ENCODE measurements at places on chromosomes 11 and 22. TPM values are rescaled to one million over a fixed set of nuclear protein-coding genes. Genes with fewer than 3 reads are reported as not detected.

Gene JAML
- 30.3 TPM for total RNA-seq

Gene MS4A12
- total RNA-seq: not detected

Gene NXPE4
- total RNA-seq: not detected

Gene SCGB1A1
- total RNA-seq: not detected

Gene ESAM
- total RNA-seq: 0.64 TPM

Gene MEI1
- total RNA-seq: 81.0 TPM

Gene TENM4
- total RNA-seq: 0.31 TPM

Gene RANGAP1
- total RNA-seq: 172 TPM

Gene RBMXL2
- 0.14 TPM for total RNA-seq

Gene RGL4
- total RNA-seq: 24.8 TPM

Gene DKK3
- 0.61 TPM for total RNA-seq

GRCh38 chr22:22552630-22553029 is 6.4 kb downstream of the PRAME start:
- no peak for DNase-seq

- no peak for DNase-seq
These were observed 19.1 kb downstream of the BARX2 start for GRCh38 chr11:129394709-129395108.

- no peak for DNase-seq
These were observed 304.3 kb upstream of the NCAM1 start for GRCh38 chr11:112656772-112657428.

GRCh38 chr11:65726660-65727059 is 6.1 kb upstream of the RNASEH2C start:
- DNase-seq: no peak

GRCh38 chr22:42920101-42920820 is 63.2 kb upstream of the ARFGAP3 start:
- no peak for DNase-seq

- no peak for DNase-seq
These were observed 17.4 kb downstream of the KCTD21 start for GRCh38 chr11:78170874-78171549.

- DNase-seq: no peak
These were observed 6.8 kb upstream of the TMEM123 start for GRCh38 chr11:102459393-102459792.

DNA sequence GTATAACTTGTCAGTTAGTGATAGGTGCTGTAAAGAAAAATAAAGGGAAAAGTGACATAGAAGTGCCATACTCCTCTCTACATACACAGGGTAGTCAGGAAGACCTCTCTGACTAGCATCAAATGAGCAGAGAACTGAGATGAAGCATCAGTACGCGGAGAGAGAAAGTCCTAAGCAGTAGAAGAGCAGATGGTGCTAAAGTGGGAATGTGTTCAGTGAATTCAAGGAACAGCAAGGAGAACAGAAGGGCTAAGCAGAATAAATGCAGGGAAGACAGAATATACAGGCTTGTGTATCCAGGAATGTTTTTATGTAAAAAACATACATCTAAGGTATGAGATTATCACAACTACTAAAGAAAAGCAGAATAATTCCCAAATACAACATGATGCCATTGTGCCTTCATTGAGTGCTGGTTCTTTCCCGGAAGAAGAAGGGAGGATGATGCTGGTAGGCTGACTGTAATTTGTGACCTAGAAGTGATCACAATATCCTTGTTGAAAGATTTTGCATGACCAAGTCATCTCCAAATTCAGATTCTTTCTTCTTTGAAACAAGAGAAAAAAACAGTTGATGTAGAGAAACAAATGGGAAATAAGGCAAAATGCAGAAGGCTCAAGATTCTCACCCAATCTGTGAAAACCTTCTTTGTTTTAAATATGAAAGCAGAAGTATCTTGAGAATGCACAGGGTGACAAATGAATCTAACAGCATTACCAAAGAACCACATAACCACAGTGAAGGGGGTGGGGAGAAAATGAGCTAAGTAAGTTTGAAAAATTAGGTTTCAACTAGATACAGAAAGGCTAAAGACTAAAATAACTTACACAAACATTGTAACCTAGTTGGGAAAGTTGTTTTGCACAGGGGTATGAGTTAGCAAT is 20.5 kb downstream of the MRE11 start:
- DNase-seq: no peak

GRCh38 chr11:31973172-31973571 is 117.7 kb upstream of the RCN1 start:
- no peak for DNase-seq

- DNase-seq: no peak
These were observed 1.5 kb downstream of the FEZ1 start for GRCh38 chr11:125494561-125494960.

DNA sequence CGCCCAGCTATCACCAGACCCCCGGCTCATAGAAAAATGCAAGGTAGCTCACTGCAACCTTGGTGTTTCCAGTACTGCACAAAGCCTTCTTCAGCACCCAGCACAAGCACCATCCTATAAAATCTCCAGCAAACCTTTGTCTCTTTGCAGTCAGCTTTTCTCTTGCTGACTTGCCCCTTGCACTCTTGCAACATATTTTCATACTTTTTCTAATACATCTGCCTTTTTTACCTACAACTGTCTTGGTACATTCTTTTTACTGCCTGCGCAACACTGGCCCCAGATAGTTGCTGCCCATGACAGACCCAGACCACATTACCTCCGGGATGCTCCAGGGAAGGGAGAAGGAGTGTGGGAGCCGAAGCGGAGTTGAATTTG is 142.4 kb downstream of the MPPED1 start:
- no peak for DNase-seq

GRCh38 chr11:100774859-100775258 is 87.8 kb downstream of the ARHGAP42 start:
- no peak for DNase-seq

DNA sequence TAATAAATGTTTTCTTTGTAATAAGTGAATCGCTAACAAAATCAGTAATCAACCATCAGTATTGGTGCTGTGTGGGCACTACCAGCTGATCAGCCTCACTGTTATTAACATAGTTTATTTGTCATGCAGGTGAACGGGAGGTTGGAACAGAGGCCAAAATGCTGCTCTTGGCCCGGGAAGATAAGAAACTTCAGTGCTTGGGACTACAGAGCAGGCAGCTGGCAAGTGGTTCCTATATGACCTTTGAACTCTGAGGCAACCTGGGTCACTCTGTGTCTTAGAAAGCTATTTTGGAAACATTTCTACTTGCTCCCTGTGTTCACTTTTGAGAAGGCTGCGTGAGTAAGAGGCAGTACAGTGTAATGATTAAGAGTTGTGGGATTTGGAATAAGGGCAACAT is 36.5 kb upstream of the DNAJB13 start:
- no peak for DNase-seq

DNA sequence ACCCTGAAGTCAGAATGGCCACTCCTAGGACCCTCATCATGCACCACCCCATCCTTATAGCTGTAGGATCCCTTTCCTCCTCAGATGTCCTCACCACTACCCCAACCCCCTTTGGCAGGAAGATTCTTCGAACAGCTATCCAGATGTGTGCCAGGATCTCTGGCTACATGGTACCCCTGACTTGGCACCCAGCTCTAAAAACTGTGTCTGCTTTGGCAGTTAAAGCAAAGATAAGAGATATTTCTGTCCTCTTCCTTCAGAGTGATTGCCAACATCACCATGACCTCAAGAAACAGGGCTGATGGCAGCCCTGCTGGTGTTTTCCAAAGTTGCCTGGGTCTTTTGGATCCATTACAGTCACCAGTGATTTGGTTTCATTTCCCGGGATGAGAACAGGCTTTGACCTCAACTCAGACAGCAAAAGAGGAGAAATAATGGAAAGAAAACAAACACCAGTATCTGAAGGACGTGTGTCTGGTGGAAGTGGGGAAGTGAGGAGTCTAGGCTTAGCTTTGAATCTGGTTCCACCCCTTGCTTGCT is 4.3 kb upstream of the NRIP3 start:
- DNase-seq: no peak

- DNase-seq: peak; percentile 95
These were observed 60.4 kb upstream of the CD5 start for GRCh38 chr11:61041755-61042518.

- no peak for DNase-seq
These were observed 65.8 kb downstream of the DDIAS start for GRCh38 chr11:82967381-82967780.

- no peak for DNase-seq
These were observed at the start of gene NAALAD2 for GRCh38 chr11:90134478-90135003. Gene NAALAD2 (plus strand): TSS chr11:90134663. CDS start chr11:90134759, 96 bp downstream.
